ENCODE measurements at places on chromosomes 13 and 19.

GRCh38 chr13:51542346-51543242 is 41.7 kb upstream of the WDFY2 start:
- DNase-seq, result no peak

DNA sequence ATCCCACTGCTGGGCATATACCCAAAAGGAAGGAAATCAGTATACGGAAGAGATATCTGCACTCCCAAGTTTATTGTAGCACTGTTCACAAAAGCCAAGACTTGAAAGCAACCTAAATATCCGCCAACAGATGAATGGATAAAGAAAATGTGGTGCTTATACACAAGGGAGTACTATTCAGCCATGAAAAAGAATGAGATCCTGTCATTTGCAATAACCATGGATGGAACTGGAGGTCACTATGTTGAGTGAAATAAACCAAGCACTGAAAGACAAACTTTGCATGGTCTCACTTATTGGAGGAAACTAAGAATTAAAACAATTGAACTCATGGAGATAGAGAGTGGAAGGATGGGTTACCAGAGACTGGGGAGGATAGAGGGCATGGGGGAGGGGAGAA is 6.5 kb upstream of the SIGLEC14 start:
- no peak for DNase-seq

GRCh38 chr13:21324803-21325202 is 134.3 kb downstream of the ZDHHC20 start:
- no peak for DNase-seq

GRCh38 chr19:39032063-39032918 is at the start of gene FBXO27:
FBXO27 (minus strand) TSS chr19:39032549; CDS start chr19:39032227, 322 bp downstream.
- no peak for DNase-seq

DNA sequence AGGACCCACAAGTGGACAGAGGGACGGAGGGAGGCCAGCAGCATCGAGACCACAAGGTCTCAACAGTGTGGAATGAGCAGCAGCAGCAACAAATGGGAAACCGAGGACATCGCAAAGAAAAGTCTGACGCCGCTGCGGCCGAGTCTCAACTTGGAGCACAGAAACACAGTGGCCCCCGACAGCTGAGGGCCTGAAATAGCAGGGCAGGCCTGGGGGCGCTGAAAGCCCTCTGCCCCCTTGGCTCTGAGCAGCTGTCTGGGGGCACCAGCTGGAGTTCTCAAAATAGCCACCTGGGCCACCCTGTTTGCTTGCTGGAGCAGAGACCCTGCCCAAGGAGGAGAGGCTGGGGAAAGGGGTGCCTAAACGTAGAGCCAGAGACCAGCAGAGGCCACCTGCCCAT is 5.9 kb upstream of the ISYNA1 start:
- no peak for DNase-seq

- DNase-seq, result no peak
Observed at GRCh38 chr19:5407356-5407755, 47.9 kb upstream of the ZNRF4 start.

DNA sequence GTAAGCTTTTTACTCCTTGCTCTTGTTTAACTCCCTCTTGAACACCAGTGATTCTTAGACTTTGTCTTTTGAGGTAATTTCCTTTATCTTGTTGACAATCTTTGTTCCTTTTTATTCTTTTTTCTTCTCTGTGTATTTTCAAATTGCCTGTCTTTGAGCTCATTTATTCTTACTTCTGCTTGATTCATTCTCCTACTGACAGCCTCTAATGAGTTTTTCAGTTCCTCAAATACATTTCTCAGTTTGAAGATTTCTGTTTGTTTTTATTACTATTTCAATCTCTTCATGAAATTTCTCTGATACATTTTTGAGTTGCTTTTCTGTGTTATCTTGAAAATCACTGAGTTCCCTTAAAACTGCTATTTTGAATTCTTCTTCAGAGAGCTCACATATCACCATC is 154.1 kb downstream of the ATP8A2 start:
- DNase-seq, result no peak

DNA sequence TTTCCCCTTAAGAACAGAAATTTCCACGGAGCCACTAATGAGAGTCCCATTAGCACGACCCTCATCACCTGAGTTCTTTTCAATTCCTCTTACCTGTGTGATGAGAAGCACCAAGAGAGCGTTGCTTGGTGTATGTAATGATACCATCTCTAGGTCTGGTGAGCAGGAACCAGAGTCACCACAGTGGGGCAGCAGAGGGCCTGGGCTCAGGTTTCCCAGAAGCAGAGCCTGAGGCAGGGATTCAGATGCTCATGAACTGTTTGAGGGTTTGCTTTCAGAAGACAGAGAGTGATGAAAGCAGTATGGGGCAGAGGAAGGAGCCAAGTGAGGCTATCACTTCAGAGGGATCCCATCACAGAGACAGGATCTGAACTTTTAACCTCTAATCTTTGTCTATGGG is 3.1 kb upstream of the PTPRH start:
- DNase-seq, result peak; percentile 58

GRCh38 chr13:36082396-36082795 is 48.8 kb downstream of the DCLK1 start:
- no peak for DNase-seq

DNA sequence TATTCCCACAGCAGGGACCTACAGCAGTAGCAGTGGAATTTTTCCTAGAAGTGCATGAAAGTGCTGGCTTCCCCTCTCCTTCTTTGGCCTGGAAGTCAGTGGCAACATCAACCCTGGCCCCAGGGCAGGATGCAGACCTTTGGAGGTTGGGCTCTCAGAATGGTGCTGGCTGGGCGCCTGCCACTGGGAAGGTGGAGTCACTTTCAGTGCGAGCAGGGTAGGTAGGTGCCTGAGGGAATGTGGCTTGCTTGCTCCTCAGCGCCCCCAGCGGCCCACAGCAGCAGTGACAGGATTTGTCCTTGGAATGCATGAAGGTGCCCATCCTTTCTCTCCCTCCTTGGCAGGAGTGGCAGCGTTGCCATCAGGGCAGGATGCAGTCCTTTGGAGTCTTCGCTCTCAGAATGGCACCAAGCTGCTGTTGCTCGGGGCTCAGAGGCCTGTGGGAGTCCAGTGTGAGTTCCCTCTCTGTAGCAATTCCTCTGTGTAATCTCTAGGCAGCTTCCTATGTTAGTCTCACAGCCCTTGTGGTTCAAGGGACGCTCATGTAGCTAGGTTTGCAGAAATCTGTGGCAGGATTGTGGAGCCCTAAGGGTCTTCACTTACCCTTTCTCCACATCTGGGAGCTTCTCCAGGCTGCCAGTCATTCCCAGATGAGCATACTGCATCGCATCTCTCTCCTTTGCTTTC is 354.4 kb upstream of the DACH1 start:
- no peak for DNase-seq

DNA sequence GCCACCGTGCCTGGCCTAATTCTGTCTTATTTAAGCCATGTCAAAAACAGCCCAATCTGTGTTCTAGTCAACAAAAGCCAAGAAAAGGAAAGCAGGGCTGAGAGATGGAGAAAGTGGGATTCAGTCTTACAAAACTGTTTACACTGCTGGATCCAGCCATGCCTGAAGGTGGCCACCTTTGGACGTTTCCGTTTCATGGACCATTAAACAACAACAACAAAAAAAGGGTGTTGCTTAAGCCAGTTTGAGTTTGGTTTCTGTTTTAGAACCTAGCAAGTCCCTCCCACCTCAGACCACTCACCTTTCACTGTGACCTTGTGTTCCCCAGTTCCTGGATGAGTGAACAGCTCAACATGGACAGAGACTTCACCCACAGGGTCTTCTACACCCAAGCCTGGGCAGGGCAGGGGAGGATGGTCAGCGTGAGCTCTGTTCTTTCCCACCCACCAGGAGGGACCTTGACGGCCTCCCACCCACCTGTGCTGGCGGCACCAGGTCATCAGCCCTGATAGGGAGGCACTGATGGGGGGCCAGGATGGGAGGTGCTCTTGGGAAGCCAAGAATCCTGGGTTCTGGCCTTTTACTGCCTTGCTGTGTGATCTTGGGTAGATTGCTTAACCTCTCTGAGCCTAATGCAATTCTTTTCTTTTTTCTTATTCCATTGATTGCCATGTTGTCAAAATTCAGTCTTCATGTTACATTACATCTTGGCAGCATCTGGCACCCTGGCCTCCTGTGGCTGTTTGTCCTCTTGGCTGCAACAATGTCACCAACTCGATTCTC is 56.2 kb downstream of the COLGALT1 start:
- no peak for DNase-seq

- no peak for DNase-seq
Observed at GRCh38 chr13:47480121-47480520, 521.0 kb downstream of the SUCLA2 start.

GRCh38 chr13:108927615-108928014 is 298.2 kb downstream of the MYO16 start:
- no peak for DNase-seq

DNA sequence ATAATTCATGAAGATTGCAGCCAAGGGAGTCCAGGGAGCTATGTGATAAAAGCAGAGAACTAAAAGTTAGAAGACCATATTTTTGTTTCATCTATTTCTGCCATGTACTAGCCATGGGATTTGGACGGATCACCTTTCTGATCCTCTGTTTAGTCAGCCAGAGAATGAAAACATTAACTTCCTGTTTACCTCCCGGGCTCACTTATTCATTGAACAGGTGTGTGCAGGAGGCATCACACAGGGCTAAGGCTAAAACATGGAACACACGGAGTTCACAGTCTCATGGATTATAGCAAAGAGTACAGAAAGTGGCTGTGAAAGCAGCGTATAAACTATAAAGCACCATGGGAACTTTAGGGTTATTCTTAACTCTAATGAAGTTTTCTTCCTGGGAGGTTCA is 96.8 kb downstream of the GPR12 start:
- DNase-seq, result no peak

DNA sequence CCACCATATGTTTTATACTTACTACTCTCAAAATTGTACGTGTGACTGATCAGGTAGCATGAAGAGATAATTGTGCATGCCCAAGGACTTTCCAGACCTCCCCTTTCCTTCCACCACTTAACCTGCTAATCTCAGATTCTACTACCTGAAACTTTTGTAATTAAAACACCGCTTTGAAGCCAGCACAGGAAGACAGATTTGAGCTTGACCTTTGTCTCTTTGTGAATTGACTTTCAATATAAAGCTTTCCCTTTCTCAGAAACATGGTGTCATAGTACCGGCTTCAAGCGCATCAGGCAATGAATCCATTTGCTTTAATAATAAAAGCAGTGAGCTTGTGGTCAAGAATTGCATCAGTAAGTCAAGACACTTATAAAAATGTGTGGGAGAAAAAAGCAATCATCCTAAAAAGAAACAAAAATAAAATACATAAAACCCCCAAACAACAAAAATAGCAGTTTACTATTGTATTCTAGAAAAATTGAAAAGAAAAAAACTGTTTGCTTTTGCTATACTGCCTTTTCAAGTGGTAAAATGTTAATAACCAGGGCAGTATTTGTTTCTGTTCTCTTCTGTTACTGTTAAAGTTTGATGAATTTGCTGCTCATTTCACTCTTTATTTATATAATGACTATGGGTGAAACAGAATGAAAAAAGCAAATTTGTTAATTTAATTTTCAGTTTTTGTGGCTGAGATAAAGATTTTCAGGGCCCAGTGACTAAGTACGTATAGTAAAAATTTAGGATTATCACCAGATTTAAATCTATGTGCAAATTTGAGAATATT is 2075.3 kb downstream of the PCDH9 start:
- DNase-seq, result no peak

DNA sequence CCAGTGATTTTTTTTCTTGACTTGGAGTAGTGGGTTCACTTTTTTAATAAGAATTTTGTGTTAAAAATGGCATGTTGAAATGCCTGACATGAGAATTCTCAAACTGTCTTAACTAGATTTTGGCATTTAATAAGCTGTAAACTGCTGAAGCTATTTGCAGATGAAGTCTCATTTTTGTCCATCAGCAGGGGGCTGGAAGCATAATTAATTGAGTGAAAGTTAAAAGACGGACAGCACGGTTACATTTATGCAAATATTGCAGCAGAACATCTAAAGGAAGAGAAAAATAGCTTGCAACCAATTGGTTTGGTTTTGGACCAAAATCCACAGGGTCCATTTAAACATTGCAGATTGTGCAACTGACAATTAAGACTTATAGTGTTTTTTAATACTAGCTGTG is 837.3 kb upstream of the KLHL1 start:
- DNase-seq, result no peak
